Tibial artery (tissue), 4 donors: ENCODE measurements at places on chromosomes 3 and 15.

DNA sequence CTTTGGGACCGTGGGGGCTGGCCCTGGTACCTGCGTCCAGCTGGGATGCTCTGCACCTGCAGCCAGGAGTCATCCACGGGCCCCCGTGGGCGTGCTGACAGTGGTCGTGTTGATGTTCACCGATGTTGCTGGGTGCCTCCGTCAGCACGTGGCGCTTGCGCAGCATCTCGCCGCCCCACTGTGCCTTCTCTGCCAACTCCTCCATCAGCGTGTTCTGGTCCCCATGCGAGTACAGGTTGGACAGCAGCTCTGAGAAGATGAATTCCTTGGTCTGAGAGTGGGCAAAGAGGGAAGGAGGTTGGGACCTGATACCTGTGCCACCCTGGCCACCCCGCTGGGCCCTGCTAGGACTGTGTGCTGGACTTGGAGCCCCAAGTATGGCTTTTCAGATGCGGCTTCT, 61.4 kb downstream of the ADAMTS7 start:
- DNase-seq: peak; percentile 15

DNA sequence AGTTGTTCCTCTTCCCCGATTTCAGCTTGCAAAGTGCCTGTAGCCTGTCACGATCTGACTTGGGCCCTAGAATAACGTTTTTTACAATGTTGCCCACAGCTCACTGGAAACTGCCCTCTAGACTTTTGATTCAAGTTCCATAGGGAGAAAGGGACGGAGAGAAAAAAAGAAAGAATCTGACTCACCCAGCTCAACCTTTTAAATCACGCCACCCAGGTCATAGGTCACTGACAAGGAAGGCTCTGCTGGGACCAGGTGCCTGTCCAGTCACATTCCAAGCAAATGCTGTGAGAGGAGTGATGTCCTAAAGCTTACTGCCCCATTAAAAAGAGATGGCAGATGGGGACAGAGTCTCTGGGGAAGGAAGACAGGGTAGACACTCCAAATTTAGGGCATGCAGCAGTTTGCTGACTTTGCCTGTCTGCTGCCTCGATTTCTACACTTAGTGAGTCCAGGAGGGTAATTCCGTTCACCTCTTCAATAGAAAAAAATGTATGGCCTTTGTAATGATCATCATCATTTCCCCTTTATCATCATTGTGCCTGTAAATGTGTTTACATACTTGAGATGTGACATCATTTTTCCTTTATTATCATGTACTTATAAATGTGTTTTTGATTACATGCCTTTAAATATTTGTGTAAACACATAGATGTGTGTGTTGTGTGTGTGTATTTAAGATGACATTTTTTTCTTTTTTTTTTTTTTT, 8.4 kb upstream of the MYO1E start:
- DNase-seq: no peak

DNA sequence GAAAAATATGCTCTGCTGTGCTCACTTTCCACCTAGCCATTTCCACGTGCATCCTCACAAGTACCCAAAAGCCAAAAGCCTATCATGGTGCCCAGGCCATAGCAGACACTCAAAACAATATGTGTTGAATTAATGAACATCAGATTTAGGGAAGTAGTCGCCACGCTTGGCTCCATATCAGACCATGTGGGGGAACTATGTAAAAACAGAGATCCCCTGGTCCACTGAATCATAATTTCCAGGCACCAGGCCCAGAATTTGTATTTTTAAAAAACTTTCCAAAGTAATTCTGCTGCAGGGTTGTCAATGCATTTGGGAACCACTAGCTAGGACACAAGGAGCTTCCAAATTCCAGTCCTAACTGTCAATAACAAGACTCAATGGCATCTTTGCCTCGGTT, 77.3 kb downstream of the CNTN3 start:
- no peak for DNase-seq

DNA sequence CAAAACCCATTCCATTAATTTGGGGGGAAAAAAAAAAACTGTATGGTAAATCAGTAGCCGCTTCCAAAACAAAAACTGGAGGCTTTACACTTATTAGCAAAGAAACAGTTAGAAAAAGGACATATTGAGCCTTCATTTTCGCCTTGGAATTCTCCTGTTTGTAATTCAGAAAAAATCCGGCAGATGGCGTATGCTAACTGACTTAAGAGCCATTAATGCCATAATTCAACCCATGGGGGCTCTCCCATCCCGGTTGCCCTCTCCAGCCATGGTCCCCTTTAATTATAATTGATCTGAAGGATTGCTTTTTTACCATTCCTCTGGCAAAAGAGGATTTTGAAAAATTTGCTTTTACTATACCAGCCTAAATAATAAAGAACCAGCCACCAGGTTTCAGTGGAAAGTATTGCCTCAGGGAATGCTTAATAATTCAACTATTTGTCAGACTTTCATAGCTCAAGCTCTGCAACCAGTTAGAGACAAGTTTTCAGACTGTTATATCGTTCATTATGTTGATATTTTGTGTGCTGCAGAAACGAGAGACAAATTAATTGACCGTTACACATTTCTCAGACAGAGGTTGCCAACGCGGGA, 9.4 kb upstream of the RPL24 start:
- DNase-seq: no peak

DNA sequence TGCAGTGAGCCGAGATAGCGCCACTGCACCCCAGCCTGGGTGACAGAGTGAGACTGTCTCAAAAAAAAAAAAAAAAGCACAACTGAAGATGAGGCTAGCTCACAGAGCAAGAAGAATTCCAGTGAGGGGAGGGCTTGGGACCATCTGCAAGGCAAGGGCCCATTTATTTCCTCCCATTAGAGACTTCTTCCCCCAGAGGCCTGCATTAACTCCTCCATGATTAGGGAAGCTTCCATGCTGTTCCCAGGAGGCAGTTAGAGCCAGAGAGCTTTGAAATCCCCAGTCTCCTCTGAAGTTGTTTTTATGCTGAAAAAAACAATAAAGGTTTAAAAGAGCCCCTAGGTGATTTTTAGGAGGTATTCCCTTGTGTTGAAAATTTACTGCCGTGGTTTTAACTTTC, 54.3 kb upstream of the ADCY5 start:
- DNase-seq: no peak

DNA sequence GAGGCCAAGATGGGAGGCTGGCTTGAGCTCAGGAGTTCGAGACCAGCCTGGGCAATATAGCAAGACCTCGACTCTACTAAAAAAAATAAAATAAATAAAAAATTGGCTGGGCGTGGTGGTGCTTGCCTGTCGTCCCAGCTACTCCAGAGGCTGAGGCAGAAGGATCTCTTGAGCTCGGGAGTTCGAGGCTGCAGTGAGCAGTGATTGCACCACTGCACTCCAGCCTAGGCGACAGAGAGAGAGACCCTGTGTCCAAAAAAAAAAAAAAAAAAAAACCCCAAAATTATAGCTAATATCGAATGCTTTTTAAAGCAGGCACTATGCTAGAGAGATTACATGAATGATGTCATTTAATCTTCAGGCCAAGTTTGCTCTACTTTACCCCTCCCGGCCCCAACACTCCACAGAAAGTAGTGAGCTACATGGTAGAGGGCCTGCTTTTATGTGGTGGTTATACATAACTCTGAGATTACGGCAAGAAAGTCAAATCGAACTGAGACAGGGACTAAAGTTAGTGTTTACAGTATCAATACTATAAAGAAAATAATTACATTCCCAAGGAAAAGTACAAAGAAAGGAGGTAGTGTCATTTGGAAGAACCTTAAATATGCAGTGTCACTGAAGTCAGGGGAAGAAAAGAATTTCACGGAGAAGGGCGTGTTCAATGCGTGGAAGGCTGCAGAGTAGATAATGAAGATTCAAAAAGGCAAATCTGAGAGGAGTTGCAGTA, 1.1 kb downstream of the ADPGK start:
- no peak for DNase-seq

DNA sequence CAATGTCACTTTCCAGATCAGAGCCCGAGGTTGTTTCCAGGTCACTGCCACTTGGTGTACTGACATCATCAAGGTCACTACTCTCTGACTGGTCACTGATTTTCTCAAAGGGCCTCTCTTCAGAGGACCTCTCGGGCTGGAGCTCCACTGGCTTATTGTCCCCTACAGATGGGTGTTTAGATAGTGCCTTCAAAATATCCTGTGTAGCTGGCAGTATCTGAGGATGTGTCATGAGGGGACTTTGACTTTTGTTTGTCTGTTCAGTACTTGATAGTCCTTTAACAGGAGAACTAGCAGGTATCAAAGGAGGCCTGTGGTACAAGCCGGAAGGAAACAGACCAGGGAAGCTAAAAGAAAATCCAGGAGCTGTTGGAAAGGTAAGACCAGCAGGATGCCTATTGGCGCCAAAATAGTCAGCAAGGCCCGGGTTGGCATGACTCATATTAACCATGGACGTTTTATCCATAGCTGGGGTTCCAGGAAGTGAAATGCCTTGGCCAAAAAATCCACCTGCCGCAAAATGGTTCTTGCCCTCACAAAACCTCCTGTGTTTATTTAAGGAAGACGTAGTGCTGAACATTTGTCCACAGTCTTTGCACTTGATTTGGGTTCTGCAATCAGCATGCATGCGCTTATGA, 547.3 kb downstream of the MECOM start:
- no peak for DNase-seq

DNA sequence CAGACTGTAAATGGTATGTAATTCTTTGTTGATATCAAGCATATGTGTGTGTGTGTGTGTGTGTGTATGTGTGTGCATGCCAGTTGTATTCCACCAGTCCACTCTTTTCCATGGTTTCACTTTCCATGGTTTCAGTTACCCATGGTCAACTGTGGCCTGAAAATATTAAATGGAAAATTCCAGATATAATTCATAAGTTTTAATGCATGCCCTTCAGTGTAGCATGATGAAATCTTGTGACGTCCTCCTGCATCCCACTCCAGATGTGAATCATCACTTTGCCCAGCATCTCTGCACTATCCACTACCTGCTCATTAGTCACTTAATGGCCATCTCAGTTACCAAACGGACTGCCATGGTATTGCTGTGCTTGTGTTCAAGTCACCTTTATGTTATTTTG, 215.9 kb downstream of the GBE1 start:
- DNase-seq: no peak

- DNase-seq: no peak
These were observed 13.1 kb downstream of the MYH15 start for GRCh38 chr3:108497271-108497670.

- no peak for DNase-seq
These were observed 403.1 kb downstream of the MAGI1 start for GRCh38 chr3:65635657-65636056.

DNA sequence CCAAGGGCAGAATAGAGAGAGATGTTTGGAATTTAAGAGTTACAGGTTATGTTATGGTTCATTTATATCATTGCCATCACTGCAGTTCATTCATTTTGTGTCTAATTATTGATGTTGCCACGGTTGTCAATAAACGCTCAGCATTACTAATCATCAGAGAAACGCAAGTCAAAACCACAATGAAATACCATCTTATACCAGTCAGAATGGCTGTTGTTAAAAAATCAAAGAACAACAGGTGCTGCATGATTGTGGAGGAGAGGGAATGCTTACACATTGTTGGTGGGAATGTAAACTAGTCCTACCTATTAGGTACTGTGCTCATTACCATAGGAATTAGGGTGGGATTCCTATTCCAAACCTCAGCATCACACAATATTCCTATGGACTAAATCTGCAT, 350.5 kb downstream of the TIGIT start:
- DNase-seq: no peak

GRCh38 chr3:150741497-150742140, 21.4 kb downstream of the SIAH2 start:
- DNase-seq: no peak

DNA sequence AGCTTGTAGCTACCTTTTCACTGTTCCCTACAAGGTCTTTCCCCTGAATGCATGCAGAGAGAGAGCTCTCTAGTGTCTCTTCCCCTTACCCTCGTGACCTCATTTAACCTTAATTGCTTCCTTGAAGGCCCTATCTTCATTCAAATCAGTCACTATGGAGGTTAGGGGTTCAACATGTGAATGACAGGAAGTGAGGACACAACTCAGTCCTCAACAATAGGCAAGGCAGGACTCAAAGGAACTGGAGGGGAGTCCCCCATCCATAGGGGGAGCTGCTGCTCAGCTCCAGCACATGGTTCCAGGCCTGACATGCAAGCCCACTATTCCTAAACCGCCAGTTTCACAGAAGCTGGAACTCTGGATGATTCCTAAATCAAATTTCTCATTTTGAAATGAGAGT, 33.8 kb upstream of the GYG1 start:
- DNase-seq: no peak
